Type B pancreatic cell (in vitro differentiated cells): ENCODE measurements at places on chromosomes 3 and 15.

DNA sequence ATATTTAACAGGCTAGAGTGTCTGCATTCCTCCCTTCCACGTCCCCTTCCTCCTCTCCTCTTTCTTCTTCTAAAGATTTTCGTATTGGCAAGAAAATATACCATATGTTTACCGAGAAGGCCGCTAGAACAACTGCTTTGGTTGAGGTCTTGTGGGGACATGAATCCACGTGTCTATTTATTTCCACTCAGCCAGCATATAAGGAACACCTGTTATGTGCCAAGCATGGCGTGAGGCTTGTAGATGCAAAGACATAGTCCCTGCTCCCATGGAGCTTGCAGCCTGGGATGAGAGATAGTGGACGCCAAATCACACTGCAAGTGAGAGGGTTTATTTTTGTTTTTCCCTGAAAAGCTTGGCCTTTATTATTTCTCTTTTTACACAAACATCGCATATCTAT lies 57.1 kb downstream of the SLC7A14 start:
- DNase-seq: no peak

DNA sequence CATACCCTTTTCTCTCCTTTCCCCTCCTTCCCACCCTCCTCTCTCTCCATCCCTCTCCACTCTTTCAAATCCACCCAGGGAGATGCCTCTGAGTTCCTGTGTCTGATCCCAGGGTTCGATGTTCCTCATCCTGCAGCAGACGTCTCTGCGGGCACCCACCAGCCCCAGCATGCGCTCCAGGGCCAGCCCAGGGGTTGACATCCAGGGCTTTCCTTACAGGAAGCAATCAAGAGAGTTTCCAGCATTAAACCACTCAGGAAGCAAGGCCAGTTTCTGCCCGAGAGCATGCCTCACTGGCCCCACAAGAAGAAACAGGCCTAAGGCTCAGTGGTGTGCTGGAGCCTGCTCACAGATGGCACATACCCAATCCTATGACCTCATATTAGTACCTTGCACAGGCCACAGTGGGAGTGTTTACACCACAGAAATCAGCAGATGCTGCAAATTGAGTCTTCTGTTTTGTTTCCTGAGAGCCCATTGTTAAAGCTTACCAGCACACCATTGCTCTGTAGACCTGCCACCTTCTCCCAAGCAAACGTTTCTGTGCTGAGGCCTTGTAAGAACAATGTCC lies 13.2 kb downstream of the SLC6A1 start:
- DNase-seq: no peak

DNA sequence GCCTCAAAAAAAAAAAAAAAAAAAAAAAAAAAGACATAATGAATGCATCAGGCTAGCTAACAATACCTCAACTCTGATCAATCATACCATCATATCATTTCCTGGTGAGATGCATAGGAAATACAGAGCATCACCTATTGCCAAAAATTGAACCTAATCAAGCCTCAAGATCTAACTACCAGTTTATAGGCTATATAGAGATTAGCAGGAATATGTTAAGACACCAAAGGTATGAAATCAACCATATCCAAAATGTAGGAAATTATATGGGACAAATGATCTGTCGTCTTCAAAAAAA lies 387 bp upstream of the VPS33B start:
- no peak for DNase-seq

- peak; percentile 59 for DNase-seq
Observed at GRCh38 chr15:31266712-31267111, 59.9 kb upstream of the KLF13 start.

GRCh38 chr3:11476735-11477144 lies 167.0 kb downstream of the VGLL4 start:
- no peak for DNase-seq
